Bronchial smooth muscle cell (primary cell): ENCODE measurements at places on chromosomes 6 and 20. TPM values are rescaled to one million over a fixed set of nuclear protein-coding genes. Genes with fewer than 3 reads are reported as not detected.

Gene SLC22A7
- not detected in 2 replicates for total RNA-seq

Gene BTN3A1
- 22.2 and 38.7 TPM in 2 replicates for total RNA-seq

Gene MYCT1
- total RNA-seq = not detected in 2 replicates

Gene MAS1L
- total RNA-seq = not detected in 2 replicates

Gene ZC2HC1B
- not detected in 2 replicates for total RNA-seq

Gene PNLDC1
- total RNA-seq = 2.0 TPM in 1 of 2 replicates, not detected in the other

Gene CSTF1
- total RNA-seq = 22.4 and 33.0 TPM in 2 replicates
